Caco-2 (cell line): ENCODE measurements at places on chromosomes 1 and 21. TPM values are rescaled to one million over a fixed set of nuclear protein-coding genes. Genes with fewer than 3 reads are reported as not detected.

BARHL2 gene
- total RNA-seq: not detected in 2 replicates

PLPPR5 gene
- total RNA-seq: not detected in 2 replicates

GRCh38 chr1:11541236-11541635, 62.3 kb downstream of the DISP3 start:
- no peak overlapping the region for H3K4me3 ChIP-seq
- no peaks in the 10 kb centered on the region for H3K4me1 ChIP-seq
- H3K36me3 ChIP-seq: no peaks in the 10 kb centered on the region
- DNase-seq: no peak
- no peak overlapping the region for H3K27ac ChIP-seq

GRCh38 chr21:41632748-41633475, 125.0 kb upstream of the TMPRSS2 start:
- H3K27ac ChIP-seq: no peak overlapping the region
- DNase-seq: no peak
- no peaks in the 10 kb centered on the region for H3K27me3 ChIP-seq

- no peak overlapping the region for H3K27ac ChIP-seq
- peaks cover 18% of the 10 kb centered on the region for H3K4me1 ChIP-seq
- no peak overlapping the region for H3K4me3 ChIP-seq
- no peaks in the 10 kb centered on the region for H3K36me3 ChIP-seq
- no peak for DNase-seq
These were observed 23.7 kb upstream of the CLIC4 start for GRCh38 chr1:24721533-24721932.

GRCh38 chr1:1360506-1361169, 2.3 kb upstream of the MXRA8 start:
- peak overlapping the region; percentile 84 for H3K27ac ChIP-seq
- no peak overlapping the region for H3K4me3 ChIP-seq
- no peaks in the 10 kb centered on the region for H3K27me3 ChIP-seq
- H3K36me3 ChIP-seq: no peaks in the 10 kb centered on the region

DNA sequence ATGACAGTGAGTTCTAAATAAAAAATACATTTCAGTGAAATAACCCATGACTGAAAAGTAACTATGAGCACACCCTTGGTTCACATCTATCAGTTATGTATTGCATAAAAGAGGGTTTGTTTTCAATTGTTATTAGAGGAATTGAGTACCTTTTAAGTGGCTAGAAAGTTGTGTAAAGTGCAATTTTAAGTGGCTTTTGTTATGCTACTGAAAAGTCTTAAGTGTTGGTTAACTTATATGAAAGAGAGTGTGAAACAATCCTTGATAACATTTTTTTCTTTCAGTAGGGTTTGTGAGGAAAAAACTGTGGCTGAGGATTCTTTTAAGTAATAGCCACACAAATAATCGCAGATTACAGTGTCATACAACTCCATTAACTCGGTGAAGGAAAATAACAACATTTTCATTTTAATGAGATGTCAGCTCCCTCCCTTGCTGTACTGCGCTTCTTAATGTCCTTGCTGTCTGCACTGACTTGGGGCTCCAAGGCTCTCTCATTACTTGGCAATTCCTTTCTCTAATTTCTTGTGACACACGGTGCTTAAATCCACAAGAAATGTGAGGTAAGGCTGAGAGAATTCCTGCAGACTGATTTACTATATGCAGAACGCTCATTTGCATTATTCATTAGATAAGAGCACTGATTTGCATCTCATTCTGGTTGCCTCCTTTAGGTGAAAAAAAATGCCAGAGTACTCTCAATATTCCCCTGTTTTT, 40.6 kb downstream of the NTNG1 start:
- H3K27me3 ChIP-seq: no peaks in the 10 kb centered on the region
- H3K4me1 ChIP-seq: no peaks in the 10 kb centered on the region
- DNase-seq: no peak
- H3K36me3 ChIP-seq: no peaks in the 10 kb centered on the region
- H3K27ac ChIP-seq: no peak overlapping the region
